LNCaP clone FGC (cell line): ENCODE measurements at places on chromosomes 6 and 20.

- DNase-seq, result no peak
Measured at GRCh38 chr6:14206391-14206790, 88.8 kb downstream of the CD83 start.

DNA sequence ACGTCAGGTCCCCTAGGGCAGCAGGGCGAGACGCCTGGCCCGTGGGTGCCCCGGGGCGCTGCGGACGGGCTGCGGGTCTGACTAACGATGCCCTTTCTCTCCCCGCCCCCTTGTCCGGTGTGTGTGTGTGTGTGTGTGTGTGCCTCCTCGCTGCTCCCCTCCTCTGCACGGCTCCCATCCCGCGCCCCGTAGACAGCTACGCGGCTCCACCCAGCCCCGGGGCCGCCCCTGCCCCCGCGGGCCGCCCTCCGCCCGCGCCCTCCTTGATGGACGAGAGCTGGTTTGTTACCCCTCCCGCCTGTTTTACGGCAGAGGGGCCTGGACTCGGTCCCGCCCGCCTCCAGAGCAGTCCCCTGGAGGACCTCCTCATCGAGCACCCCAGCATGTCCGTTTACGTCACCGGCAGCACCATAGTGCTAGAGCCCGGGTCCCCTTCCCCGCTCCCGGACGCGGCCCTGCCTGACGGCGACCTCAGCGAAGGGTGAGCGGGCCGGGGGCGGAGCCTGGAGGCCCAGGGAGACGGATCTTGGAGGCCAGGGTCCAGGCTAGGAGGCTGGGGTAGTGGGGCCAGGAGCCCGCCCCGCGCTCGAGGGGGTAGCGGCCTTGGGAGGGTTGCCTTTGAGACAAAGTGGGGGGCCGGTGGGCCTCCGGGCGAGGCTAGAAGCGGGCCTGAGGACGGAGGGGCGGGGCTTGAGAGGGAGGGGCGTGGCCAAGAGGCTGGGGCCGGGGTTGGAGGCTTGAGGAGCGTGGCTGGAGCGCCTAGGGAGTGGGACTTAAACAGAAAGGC is 5.1 kb downstream of the TP53INP2 start:
- DNase-seq, result no peak

- no peak for DNase-seq
Measured at GRCh38 chr6:149923327-149923986, 536 bp upstream of the RAET1G start.

DNA sequence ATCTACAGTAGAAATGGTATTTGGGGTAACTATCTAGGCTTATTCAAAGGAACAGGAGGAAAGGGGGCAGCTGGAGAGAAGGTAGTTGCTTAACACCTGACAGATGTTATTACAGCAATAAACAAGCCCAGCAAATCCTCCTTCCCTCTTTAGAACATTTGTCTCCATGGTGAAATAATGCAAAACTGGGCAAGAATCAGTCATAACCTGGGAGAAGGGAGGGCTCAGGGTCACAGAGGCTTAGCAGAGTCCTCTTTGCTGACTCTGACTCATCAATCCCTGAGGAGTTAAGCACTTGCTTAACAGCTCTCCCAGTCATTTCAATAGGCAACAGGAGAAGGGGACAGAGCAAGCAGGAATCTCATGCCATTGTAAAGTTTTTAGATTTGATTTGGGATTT is 230.3 kb downstream of the IBTK start:
- DNase-seq, result no peak

DNA sequence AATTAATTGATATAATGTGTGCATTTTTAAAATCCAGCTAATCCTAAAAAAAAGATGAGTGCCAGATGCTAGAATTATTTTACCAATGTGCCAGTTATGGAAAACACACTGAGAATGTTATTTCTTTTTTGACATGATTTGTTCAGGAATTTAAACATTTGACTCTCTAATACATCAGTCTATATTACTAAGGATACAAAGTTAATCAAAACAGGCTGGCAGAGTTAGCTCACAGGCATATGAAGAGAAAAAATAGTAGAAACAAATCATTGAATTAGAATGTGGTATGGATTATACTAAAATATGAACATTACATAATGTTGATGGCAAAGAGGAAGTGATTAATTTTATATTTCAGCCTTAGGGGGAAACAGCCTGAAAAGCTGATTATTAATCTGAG is 368.3 kb upstream of the GJE1 start:
- no peak for DNase-seq

DNA sequence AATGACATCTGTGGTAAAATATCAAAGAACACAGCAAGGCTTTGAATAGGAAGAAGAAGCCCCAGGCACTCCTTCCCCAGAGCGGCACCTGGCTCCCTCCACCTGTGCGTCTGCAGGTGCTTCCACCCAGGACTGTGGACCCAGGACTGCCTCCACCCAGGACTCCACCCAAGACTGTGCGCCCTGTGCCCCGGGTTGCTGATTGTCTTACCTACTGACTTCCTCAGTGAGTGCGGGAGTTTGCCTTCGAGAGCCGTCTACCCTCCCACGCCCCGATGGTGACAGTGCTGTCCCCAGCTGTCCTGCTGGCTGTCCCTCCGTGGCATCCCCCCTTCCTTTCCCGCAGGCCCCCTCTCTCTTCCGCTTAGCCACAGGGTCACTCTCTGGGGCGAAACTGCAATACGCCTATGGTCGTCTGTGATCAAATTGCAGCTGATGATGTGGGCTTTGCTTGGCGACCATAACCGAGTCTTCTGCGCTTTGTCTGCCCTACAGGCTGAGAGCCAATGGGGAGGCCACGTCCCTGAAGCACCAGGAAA is 52.1 kb downstream of the IRF4 start:
- DNase-seq, result no peak

GRCh38 chr6:108364470-108364869 is 69.6 kb downstream of the AFG1L start:
- DNase-seq, result no peak

GRCh38 chr6:33018904-33019303 is 9.5 kb upstream of the HLA-DOA start:
- DNase-seq, result no peak

DNA sequence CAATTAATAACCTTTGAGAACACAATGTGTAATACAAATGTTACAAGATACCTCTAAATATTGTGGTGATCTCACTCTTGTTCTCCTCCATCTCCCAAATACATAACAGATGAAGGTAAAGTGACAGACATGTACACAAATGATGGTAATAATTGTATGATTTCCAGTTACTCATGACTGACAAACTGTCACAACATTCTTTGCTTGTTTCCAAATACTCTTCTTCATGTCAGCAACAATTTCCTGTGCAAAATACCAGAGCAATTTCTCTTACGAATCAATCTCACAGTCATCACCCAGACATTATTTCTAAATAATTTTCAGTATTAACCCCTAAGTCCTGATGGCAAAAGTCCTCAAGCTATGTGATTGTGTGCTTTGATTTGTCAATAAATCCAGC is 92.9 kb downstream of the RPS12 start:
- no peak for DNase-seq

GRCh38 chr20:40970218-40970617 is 58.4 kb upstream of the TOP1 start:
- no peak for DNase-seq

DNA sequence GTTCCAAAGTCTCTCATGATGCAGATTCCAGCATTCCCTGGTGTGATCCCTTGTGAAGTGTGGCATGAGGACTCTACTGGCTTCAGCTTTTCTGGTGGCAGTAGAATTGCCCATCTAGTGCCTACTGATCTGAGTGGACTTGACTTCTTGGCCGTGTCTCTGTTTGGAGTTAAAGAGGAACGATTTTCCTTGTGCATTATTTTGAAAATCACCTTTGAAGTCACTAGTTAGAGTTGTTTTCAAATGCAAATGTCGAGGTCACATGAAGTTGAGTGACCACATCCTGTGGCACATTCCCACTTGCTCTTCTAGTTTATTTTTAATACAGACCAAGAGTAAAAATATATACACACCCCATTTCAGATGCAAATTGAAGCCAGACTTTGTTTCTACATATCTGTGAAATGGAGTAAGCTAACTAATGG is 270.7 kb upstream of the TAB2 start:
- no peak for DNase-seq

DNA sequence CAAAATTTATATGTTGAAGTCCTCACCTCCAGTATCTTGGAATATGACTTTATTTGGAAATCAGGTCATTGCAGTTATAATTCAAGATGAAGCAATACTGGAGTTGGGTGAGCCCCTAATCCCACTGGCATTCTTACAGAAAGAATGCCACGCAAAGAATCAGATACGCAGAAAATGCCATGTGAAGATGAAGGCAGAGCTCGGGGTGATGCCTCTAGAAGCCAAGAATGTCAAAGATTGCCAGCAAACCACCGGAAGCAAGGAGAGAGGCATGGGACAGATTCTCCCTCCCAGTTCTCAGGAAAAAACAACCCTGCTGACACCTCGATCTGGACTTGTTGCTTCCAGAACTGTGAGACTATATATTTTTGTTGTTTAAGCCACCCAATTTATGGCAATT is 273.4 kb upstream of the CITED2 start:
- DNase-seq, result no peak

DNA sequence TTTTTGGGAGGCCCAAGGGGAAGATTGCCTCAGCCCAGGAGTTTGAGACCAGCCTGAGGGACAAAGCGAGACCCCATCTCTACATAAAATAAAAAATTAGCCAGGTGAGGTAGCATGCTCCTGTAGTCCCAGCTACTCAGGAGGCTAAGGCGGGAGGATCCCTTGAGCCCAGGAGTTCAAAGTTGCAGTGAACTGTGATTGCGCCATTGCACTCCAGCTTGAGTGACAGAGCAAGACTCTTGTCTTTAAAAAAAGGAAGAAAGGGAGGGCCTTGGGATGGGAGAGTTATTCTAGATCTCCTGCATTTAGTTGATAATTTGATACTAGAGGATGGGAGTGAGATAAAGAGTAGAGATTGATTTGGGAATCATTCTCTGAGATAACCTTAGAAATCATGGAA is 68.1 kb downstream of the ITCH start:
- no peak for DNase-seq

DNA sequence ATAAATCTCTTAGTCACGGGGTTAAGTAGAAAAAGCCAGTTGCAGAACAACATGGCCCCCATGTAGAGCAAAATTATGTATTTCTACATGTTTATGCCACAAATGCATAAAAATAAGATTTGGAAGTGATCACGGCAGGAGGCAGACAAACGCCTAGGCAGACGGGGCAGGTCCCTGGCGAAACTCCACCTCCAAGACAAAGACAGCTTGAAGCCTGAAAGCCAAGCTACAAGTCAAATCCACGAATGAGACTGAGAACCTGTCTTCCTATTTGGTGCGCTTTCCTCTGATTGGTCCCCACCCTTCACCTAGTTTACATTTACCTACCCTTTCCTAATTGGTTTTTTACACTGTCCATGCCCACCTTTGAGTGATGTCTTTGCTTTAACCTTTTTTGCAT is 28.7 kb upstream of the AHCY start:
- no peak for DNase-seq

DNA sequence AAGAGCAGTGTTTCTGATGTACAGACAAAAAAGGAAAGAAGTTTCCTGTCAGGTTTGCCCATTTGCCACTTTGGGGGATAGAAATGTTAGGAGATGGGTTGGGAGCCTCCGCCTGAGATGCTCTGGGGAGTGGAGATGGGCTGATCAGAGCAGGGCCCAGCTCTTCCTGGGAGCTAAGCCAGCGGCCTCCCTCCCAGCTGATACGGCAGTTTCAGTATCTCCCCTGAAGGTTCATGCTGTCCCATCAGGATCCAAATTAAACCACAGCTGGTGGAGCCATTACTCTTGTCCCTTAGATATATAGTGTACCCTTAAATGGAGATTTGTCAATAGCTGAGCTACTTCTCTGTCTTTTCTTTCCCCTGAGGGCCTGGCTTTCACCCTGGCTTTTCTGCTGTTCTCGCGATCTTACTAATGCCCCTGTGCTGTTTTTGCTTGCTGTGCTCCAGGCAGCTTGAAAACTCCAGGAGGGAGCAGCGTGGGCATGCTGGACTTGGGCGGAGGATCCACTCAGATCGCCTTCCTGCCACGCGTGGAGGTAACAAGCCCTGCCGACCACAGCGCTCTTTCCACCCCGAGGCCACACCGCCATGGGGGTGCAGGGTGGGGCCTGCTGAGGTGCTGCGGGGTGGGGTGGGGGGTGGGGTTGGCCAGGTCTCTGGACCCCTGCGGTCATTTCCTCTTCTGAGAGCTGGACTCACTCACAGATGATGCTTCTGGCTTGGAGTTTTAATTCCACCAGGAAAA is 20.9 kb downstream of the ENTPD6 start:
- no peak for DNase-seq

- no peak for DNase-seq
Measured at GRCh38 chr6:11854408-11855165, 76.0 kb upstream of the ADTRP start.

- DNase-seq, result no peak
Measured at GRCh38 chr6:11374036-11375010, 141.9 kb upstream of the NEDD9 start.

- DNase-seq, result no peak
Measured at GRCh38 chr6:3209114-3210023, 18.1 kb downstream of the TUBB2B start.

DNA sequence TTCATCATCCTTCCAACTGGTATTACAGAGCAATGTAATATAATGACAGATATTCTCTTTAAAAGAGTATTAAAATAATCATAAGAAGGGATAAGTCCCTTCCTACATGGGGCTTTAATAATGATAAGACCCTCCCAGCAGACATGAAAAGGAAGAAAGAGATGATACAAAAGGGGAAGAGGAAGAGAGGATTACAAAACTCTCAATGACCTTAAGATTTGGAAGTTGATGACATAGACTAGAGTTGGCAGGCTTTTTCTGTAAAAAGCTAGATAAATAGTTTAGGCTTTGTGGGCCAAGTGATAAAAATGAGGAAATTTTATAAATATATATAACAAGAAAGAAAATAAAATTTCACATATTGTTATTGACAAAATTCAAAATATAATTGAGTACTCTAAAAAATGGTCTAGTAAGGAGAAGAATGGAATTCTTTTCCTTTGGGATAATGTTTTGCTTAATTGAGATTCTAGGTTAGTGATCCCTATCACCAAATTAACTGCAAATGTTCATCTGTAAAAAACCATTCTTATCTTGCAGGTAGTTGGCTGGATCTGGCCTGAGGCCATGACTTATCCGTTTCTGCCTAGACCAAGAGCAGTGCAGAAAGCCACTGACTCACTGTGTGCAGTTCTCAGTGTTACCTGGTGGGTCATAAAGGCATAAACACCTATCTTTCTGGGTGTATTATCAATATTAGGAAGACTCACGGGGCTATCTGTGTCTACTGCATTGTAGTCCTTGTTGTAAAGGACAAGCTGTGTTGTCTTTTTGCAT is 11.0 kb downstream of the RIPOR2 start:
- DNase-seq, result peak; percentile 86

DNA sequence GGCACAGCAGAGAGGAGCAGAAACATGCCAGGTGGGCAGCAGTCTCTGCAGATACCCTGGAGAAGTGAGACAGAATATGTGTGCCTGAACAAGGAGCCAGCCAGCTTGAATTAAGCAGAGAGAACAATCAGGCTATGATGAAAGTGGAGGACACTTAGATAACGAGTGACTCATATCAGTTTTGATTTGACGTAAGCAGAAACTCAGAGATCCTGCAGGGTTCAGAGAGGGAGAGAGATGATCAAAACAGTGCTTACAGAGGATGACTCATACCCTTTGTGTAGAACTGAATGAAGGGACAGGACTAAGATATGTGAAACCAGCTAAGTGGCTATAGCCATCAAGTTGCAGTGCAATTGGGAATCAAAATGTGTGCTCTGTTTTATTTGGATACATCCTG is 300.7 kb downstream of the TENT5A start:
- no peak for DNase-seq
